M059J (cell line): ENCODE measurements at places on chromosomes 6 and 20. TPM values are rescaled to one million over a fixed set of nuclear protein-coding genes. Genes with fewer than 3 reads are reported as not detected.

DNA sequence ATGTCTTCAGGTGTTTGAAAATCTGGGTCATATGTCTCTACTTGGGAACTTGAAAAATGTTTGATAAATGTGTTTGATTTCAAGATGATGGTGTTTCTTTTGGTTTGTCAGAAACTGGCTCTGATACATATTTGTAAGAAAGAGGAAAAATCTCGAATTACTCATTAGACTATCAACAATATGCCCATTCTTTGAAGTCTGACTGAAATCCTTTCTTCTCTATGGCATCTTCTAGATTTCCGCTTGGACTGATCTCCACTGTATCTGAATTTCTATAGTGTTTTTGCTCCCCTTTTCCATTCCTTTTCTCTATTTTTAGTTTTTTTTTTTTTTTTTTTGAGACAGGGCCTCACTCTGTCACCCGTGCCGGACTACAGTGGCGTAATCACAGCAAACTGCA lies 1096.5 kb downstream of the KIF16B start:
- no peak for DNase-seq

VGLL2 gene
- total RNA-seq, result not detected in 2 replicates

GJA10 gene
- not detected in 2 replicates for total RNA-seq

EEF1A2 gene
- total RNA-seq, result 154 and 260 TPM in 2 replicates

DNA sequence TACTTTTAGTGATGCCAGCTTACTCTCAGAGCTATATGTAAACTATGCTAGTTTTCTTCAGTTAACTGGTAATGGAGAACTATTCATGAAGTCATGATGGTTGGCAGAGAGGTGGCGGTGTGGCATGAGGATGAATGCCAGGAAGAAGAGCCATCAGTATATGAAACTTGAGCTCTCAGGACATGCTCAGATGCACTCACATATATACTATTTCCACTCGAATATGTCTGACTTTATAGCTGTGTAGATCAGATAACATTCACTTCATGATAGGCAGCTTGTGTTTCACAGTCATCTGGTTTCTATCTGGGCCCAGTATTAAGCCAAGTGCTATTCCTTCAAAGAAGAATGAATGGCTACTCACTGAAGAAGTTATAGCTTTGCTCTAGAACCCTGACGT lies 46.2 kb upstream of the CEP85L start:
- no peak for DNase-seq

DNA sequence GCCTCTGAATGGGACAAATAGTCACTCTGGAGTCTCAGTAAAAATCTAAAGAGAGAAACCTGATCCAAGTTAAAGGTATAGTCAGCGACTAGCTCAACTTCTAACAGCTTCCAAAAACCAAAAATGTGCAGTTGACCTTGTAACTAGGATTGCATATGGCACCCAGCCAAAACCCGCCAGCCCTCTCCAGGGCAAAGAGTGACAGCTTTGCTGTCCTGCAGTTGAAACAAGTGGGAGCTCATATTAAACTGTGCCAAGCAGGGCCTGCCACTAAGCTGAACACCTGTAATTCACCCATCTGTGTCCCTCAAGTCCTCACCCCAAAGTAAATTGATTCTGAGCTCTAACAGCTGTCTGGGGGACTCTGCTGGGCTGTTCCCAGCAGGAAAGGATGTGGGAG lies 695.3 kb downstream of the MAFB start:
- DNase-seq, result no peak

GRCh38 chr6:17442196-17442595 lies 48.8 kb downstream of the CAP2 start:
- DNase-seq, result no peak

DNA sequence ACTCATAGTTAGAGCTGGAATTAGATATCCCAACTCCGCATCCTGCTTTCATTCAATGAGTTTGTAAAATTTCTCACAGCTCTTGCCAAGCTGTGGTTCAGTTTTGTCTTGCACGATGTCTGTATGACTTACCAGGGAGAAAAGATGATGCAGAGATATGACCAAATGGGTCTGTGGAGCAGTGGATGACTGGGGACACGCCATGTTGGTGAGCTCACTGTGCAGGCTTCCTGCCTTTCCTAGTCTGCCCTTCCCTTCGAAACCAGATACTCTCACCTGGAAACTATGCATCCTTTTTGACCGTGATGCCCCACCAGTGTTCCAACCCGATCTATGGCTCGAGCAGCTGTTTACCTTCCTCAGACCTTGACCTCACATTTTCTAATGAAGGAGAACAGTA lies 262.7 kb upstream of the BMP2 start:
- DNase-seq, result peak; percentile 25

MTRF1L gene
- total RNA-seq, result 20.4 and 27.3 TPM in 2 replicates

IPCEF1 gene
- total RNA-seq, result 0.32 and 1.6 TPM in 2 replicates

DNA sequence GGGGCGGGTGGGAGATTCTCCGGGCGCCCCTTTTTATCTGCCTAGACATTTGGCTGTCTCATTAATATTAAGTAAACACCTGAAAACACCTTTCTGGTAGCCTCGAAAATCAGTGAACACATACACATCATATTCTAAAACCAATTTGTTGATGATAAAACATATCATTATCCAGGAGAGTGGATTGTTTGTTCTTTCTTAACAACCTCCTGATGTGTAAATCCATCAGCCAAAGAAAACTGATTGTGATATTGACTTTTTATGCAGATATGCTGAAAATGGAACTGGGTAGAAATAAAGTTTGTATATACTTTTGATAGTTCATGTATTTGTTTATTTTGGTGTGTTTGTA lies 75.7 kb downstream of the ADGRG6 start:
- no peak for DNase-seq

SOX4 gene
- total RNA-seq, result 19.3 and 26.3 TPM in 2 replicates

- no peak for DNase-seq
These were observed 19.0 kb upstream of the GSTA4 start for GRCh38 chr6:53014063-53014462.

DNA sequence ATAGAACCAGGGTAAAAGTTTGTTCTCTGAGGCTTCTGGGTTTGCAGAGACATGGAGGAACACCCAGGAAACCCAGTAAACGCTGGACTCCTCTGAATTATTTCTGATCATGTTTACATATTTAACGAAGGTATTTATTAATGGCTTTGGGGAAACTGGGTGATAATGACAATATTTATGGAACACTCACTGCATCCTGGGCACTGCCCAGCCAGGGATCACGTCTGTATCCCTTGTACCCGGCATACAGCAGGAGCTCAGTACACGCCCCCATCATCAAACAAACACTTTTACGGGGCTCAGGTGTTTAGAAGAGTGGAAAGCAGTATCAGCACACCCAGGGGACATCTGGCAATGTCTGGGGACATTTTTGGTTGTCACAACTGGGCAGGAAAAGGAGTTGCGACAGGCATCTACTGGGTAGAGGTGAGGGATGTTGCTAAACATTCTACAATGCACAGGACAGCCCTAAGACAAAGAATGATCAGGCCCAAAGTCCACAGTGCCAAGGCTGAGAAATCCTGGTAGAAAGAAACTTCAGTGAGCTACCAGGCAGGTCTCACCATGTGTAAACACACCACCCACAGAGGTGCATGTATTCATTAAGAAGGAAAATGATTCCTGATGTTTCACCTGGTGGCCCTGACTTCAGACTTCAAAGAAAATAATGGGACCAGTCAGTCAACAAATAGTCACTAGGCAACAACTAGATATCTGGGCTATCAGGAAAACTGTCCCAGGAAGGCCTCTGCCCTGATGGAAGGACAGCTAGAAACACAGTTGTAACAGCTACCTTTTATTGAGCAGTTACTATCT lies 35.3 kb downstream of the ZMYND8 start:
- DNase-seq, result peak; percentile 70

- no peak for DNase-seq
These were observed 167.8 kb upstream of the HDAC2 start for GRCh38 chr6:114138577-114139248.

- DNase-seq, result no peak
These were observed 60.7 kb downstream of the SUN5 start for GRCh38 chr20:32943490-32944052.

GRCh38 chr6:157158897-157159296 lies 164.4 kb downstream of the TMEM242 start:
- DNase-seq, result no peak

DNA sequence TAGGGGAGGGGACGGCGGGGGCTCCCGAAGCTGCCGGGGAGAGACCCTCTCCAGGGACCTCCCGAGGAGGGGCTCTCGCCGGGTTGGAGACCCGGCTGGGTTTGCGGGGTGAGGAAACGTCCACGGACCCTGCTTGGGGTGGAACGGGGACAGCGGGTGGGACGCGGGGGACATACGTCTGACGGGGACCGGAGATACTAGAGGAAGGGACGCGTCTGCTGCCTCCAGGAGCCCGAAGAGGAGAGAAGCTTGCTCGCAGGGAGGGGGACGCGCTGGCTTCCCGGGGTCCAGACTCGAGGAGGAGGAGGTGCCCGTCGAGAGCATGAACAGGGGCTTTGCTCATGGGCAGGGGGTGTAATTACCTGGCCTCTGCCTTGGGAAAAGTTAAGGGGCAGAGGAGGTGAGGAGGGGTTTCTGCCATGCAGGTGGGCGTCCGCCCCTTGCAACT lies 593 bp downstream of the DNMT3B start:
- DNase-seq, result peak; percentile 40

DNA sequence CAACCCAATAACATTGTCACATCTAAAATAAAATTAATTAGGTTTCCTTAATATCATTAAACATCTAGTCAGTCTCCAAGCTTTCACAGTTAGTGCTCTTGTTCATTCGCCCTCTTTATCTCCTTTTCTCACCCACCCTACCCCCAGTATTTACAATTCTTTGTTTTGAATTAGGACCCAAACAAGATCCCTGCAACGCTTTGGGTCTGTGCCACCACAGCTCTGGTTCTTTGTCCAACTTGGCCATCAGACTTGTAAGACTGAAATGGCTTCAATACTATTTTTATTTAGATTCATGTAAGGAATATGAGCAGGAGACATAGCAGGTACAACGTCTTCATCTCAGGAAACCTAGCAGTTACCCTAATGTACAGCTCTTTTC lies 276.5 kb downstream of the CDKAL1 start:
- peak; percentile 63 for DNase-seq

CAP2 gene
- total RNA-seq, result 39.9 and 44.1 TPM in 2 replicates

CDH22 gene
- total RNA-seq, result not detected in 2 replicates

TINAG gene
- not detected in 2 replicates for total RNA-seq

GRCh38 chr6:41799559-41799911 lies 12.0 kb downstream of the TOMM6 start:
- DNase-seq, result no peak

DNA sequence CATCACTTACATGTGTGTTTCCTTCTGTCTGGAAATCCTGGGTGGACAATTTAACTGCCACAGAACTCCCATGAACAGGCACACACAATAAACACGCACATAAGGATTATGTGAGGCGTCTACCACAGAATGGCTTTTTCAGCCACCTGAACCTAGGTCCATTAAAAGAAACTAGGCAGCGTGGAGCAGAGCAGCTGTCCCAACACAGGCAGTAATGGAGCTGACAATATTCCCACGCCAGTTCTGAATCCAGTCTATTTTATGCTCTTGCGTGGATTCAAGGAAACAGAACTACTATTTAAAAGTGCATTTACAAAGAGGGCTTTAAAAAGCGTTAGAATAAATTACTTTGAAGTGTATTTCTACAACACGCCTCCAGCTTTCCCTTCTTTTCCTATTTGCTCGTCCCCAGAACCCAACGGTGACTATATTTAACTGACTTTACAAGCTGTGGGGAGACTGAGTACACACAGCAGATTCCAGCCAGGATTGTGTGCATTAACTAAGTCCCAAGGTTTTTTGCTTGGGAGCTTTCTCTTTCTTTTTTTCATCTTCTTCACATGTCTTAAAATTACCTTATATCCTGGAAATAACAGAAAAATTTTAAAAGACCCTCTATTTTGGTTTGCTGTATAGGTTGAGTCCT lies 95.9 kb downstream of the GMDS start:
- DNase-seq, result no peak

ADAM33 gene
- total RNA-seq, result 0.15 and 0.25 TPM in 2 replicates

TP53TG5 gene
- not detected in 2 replicates for total RNA-seq

- DNase-seq, result peak; percentile 20
These were observed 221.4 kb upstream of the PLN start for GRCh38 chr6:118326712-118327111.

GRCh38 chr6:153963352-153963751 lies 75.7 kb upstream of the OPRM1 start:
- no peak for DNase-seq

DNA sequence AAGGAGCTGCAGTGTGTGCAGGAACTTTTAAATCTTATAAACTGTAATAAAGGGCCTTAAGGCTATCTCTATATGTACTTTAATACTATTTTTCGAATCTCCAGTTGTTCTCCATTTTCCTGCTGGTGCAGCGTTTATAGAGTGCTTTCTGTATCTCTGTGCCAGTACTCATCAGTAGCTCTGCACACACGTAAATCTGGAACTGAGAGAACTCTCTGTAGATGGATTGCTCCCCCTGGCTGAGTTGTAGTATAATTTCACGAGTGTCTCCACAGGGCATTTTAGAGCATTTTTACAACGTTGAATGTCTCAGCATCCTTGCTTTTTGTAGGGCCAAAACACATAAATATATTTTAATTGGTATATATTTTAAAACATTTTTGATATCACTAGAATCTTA lies 256.5 kb downstream of the TRDN start:
- peak; percentile 33 for DNase-seq

DNA sequence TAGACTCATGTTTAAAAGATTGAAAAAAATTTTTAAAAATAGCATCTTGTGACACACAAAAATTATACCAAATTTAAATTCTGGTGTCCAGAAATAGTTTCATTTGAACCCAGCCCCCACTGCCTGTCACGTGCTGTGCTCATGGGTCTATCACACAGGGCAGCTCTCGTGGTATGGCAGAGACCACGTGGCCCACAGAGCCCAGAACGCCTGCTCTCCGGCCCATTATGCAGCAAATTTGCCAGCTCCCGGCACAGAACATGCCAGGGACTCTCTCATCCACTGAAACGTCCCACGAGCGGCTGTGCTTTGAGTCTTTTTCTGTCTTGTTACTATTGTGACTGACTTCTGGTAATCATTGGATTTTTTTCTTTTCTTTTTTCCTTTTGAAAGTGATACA lies 224.3 kb downstream of the TTLL2 start:
- DNase-seq, result no peak

VAPB gene
- total RNA-seq, result 20.6 and 34.7 TPM in 2 replicates

CCDC170 gene
- not detected in 2 replicates for total RNA-seq

GRCh38 chr20:35994994-35995453 lies 26.6 kb downstream of the CNBD2 start:
- DNase-seq, result peak; percentile 83

DNA sequence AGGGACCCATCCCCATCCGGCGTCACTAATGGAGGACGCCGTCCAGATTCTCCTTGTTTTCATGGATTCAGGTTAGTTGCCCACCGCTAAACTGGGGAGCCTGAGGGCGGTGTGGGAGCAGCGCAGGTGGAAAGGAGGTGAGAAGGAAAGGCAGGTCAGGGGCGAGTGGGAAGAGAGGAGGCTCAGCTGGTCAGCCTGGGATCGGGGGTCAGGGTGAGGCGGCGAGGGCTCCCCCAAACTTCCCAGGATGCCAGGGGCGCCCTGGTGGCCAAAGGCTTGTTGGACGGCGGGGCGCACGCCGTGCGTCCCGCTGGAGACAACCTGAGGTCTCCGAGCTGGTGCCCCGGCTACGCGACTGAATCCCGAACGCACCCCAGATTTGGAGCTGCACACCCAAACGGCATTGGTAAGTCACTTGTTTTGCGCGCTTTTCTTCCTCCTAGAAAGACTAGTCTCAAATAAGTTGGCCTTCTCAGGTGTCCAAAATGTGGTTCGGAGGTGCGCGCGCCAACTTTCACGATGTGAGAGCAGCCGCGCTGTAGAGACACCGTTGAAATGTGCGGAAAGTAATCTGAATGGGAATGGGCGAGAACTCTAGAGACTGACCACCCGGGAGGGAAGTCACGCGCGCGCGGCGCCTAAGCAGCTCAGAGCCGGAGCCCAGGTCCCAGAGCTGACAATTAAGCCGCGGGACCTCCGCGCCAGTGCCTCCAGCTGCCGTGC lies 9.7 kb downstream of the GNAS-AS1 start:
- DNase-seq, result no peak

- DNase-seq, result no peak
These were observed 67.5 kb upstream of the FUT9 start for GRCh38 chr6:95948324-95948723.

MARCKS gene
- total RNA-seq, result 115 and 184 TPM in 2 replicates
